ENCODE measurements at places on chromosomes 4 and X.
A peak's percentile ranks its signal among the peaks of the same experiment; 100 is the strongest.

DNA sequence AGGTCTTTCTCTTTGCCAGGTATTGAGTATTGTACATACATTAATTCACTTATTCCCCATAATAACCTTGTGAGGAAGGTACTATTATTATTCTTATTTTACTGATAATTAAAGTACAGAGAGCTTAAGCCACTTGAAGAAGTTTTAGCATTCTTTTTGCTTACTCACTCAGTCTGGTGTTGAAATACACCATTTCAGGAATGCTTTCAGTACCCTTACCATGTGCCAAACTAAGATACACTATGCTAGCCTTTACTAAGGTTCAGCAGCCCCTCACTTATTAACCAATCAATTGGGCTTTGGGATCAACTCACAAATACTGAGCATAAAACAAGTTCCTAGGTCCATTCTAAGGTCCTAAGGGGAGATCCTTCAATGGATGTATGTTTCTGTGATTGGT lies 179.0 kb upstream of the FGF13 start:
- no peak for DNase-seq

- DNase-seq, result no peak
Measured at GRCh38 chr4:158599765-158600498, 71.8 kb downstream of the C4orf46 start.

DNA sequence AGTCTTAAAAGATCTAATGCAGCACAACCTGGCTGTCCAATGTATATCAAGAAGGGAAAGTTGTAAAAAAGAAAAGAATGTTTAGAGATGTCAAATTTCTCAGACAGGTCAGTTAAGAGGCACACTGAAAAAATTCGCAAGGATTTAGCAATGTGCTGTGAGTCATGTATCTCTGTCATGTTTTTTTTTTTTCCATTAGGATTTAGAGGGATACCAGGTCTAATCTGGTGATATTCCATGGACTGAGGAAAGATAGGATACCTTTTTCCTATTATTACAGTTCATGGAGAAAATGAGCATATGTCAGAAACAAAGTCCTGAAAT lies 815.4 kb upstream of the PCDH10 start:
- DNase-seq, result peak; percentile 17

- no peak for DNase-seq
Measured at GRCh38 chrX:69000877-69001276, 164.4 kb downstream of the PJA1 start.

GRCh38 chrX:38249965-38250364 lies 29.3 kb upstream of the SRPX start:
- DNase-seq, result peak; percentile 49

GRCh38 chr4:61152433-61152832 lies 47.7 kb upstream of the ADGRL3 start:
- DNase-seq, result peak; percentile 5

GRCh38 chr4:57148831-57149505 lies 38.8 kb upstream of the IGFBP7 start:
- DNase-seq, result peak; percentile 74

DNA sequence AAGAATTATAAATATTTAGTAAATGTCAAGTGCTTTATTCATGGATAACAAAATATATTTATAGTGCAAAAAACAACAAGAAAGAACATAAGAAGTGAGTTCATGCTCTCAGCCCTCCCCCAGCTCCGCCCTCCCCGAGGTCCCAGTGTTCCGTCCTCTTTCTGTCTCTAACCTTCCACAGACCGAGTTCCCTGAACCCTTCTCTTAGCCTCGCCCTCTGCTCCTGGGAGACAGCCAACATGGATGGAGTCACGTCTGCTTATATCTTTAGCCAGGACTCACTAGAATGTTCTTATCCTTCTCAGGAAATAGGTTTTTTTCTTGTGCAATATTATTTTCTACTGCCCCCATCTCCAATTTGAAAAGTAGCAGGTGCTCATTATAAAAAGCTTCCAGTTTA lies 40.1 kb upstream of the HELT start:
- DNase-seq, result no peak

DNA sequence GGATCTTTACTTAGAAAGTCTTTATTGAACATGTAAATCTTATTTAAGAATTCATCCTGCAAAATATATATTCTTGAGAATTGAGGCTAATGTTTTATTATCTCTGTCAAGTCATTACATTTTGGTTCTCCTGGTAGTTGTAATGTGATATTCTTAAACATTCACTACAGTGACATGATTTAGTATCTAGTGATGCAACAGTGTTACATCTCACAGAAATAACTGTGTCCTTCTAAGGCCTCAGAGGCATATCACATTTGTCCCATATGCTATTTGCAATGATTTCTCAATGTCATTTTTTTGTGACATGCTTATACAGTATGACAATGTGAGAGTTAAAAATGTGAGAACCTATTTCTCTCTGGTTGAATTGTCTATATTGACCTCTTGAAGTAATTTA lies 34.1 kb downstream of the PRRG1 start:
- peak; percentile 9 for DNase-seq

DNA sequence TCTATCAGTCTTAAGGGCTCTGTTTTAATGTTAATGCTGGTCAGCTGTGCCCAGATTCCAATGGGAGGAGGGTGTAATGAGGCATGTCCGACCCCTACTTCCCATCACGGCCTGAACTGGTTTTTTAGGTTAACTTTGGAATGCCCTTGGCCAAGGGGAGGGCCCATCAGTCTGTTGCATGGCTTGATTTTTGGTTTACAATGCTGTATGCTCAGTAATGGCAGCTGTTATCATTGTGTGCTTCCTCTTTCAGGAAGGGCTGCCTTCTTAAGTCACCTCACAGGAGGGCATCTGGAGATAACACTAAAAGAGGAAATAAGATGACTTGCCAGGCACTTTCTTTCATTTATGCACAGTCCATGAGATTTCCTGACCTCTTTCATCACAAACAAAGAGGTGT lies 36.3 kb downstream of the ATXN3L start:
- DNase-seq, result no peak

- no peak for DNase-seq
Measured at GRCh38 chr4:102612824-102613366, 111.7 kb downstream of the NFKB1 start.

DNA sequence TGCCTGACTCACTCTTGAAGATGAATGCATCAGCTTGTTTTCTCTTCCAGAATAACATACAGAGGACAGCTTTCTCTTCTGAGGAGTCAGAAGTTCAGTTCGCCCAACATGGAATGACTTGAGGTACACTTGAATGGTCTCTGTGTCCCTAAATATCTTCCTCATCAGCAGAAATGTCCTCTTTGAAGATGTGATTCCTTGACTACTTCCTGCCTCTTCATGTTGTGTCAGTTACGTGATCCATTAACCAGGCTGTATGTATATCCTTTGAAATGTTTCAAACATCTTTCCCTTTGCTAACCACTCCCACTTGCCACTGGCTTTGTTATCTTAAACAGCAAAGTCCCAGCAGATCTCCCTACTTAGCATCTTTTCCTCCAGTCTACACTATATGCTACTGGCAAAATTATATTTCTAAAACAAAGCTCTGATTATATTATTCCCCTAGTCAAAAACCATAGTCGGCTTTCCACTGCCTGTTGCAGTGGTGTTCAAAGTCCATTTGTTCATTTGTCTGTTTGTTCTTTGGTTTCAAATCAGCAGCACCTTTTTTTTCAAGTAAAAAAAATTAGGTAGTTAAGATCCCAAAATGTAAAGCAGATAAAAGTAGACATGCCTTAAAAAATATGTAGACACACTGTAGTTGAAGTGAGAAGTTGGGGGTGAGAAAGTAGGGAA lies 82.1 kb upstream of the PAK3 start:
- no peak for DNase-seq

DNA sequence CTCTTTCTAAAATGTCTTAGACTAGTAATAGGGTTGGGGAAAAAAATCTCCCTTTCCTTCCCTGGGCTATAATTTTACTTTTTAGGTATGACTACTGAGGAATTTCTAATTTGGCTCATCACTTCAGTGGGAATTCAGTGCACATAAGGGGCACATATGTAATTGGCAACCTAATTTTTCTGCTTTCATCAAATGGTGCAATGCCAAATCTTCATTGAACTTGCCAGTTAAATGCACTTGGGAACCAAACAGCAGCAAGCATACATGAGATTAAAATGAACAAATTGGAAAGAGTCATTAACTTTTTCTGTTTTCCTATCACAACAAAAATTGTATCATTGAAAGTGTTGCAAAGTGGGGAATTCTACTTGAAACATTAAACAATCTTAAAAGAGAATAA lies 2.9 kb upstream of the CCSER1 start:
- no peak for DNase-seq

GRCh38 chrX:38717871-38718270 lies 83.4 kb upstream of the MID1IP1 start:
- DNase-seq, result peak; percentile 8

Measured in fibroblast of skin of scalp (primary cell).